ENCODE measurements at places on chromosomes 12 and 14.

DNA sequence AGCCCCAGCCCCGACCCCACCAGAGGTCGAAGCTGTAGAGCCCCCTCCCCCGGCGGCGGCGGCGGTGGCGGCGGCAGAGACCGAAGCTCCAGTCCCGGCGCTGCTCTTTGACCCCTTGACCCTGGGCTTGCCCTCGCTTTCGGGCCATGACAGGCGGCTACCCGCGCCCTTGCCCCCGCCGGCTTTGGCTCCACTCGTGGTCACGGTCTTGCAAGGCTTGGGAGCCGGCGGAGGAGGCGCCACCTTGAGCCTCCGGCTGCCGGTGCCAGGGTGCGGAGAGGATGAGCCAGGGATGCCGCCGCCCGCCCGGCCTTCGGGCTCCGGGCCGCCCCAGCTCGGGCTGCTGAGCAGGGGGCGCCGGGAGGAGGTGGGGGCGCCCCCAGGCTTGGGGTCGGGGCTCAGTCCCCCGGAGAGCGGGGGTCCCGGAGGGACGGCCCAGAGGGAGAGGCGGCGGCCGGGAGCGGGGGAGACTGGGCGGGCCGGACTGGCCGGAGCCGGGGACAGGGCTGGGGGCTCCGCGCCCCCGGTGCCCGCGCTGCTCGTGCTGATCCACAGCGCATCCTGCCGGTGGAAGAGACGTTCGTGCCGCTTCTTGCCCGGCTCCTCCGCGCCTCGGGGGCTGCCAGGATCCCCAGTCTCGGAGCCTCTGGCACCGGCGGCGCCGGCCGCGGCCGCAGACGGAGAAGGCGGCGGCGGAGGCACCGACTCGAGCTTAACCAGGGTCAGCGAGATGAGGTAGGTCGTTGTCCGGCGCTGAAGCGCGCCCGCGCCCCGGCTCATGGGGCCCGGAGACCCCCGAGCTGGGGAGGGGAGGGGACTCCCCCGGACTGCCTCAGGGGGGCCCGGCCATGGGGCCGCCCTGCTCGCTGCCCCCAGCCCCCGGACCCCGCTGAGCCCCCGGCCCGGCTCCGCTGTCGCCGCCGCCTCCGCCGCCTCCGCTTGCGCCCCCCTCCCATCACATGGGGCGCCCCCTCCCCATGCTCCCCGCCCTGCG is 778 bp downstream of the AGAP2 start:
- DNase-seq, result no peak

DNA sequence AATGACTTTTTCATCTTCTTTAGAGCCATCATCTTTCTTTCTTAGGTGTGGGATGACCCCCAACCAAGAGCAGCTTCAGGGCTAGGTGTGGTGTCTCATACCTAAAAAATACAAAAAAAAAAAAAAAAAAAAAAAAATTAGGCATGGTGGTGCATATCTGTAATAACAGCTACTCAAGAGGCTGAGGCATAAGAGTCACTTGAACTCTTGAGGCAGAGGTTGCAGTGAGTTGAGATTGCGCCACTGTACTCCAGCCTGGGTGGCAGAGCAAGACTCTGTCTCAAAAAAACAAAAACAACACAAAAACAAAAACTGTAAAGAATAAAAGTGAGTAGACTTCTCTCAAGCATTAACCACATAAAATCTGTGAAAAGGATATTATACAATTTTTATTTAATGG is 8.0 kb upstream of the ATF7IP start:
- no peak for DNase-seq

DNA sequence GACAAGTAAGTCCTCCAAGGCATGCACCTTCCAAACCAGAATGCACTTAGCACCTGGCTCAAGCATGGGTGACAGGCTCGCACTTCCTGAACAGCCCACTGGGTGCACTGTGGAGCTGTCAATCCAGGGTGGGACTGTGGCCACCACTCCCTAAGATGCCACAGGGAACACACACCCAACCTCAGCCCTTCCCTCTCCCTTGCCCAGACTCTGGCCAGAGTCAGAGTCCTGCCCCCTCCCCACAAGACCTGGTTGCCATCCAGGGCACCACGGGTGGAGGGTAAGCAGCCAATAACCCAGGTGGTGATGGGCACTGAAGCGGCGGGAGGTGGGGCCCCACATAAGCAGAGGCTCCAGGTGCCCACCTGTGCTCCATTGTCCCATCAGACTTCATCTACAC is 160.6 kb downstream of the MYRFL start:
- DNase-seq, result peak; percentile 42

DNA sequence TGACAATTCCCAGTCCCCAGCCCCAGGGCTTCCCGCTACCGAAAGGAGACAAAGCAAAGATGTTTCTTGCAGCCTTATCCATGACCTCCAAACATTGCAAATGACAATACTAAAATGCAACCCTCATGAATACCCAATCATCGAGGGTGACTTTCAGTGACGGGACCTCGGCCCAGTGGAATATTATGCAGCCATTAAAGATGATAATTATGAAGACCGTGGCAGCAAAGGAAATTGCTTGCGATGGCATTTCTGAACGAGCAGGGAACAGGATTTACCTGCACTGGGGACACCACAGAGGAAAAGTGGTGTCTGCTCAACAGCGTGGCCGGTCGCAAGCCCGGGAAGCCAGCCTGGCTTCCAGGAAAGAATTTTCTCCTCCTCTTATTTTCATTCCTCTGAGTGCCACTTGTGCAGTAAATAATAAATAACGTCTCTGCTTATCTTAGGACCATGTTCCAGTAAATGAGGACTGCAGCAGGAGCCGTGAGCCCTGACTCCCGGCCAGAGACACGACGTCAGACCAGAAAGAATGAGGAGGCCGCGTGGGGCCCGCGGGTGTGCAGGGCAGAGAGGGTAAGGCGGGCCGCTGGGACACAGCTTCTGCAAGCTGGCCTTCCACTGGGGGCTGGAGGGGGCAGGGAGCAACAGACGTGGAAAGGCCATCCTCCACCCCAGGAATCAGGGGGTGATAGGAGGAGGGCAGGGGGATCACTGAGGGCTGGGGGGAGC is 6.6 kb downstream of the C14orf180 start:
- no peak for DNase-seq

DNA sequence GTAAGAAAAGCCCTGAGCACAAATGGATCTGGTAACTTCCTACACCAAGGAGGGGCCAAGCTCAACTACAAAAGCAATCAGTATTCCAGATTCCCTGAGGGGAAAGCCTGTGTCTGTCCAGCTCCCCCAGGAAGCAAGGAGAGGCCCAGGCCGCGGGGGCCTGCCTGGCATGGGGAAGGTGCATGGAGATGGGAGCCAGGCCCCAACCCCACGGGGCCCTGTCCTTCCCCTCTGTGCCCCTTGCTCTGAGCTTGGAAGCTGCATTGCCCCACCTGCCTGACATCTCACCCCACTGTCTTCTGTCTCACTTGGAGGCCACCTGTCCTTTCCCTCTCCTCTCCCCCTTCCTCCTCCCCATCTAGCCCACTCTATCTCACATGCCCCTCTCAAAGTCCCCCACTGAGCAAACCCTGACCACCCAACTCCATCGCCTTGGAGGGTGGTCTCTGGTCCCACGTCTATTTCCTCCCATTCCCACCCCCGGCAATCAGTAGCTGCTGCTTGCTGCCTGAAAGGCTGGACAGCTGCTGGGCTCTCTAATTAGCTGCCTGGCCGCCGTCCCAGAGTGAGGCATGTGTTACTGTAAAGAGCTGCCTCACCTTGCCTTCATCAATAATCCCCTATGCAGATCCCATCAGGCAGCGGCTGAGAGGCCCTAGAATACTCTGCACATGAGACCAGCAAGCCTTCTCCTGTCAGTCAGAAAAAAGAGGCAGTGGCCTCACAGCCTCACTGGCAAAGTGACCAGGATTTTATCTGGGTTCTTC is 3.4 kb upstream of the TMEM229B start:
- no peak for DNase-seq
